ENCODE measurements at places on chromosomes 5 and 9. TPM values are rescaled to one million over a fixed set of nuclear protein-coding genes. Genes with fewer than 3 reads are reported as not detected.

SLC46A2 gene
- not detected for total RNA-seq

SPATA31C1 gene
- not detected for total RNA-seq

DNA sequence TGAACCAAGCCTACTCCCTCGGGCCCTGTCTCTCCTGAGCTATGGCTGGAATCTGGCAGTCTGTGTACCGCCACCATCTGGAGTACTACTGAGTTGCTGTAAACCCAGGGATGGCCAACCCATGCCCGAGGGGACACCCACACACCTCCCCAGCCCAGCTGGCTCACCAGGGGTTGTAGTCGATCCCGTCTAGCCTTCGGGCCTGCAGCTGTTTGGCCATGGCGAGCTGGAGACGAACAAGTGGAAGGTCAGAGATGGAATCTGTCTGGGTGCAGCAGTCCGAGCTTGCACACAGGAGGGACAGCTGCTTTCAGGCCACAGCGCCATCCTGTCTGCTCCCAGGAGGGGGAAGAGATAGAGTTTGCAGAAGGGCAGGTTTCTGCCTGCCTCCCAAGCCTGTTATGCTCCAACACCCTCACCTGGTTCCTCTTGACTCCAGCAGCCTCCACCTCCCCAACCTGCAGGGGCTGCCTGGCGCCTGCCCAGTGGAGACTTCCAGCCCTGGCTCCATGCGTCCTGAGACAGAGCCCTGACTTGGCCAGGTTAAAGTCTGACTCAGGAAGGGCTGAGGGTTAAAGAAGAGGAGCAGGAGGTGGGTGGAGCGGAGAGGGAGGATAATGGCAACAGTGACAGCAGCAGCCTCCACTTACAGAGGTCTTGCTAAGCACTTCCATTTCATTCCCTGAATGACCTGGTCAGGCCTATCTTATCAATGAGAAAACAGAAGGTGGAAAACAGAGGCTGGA is 15.8 kb upstream of the SPOUT1 start:
- DNase-seq = no peak

SHC3 gene
- total RNA-seq = 0.18 TPM

OBP2B gene
- total RNA-seq = not detected

- no peak for DNase-seq
Observed at GRCh38 chr5:177372034-177372896, 12.0 kb upstream of the SLC34A1 start.

GRCh38 chr5:1318659-1319251 is 23.9 kb upstream of the TERT start:
- no peak for DNase-seq

BSPRY gene
- total RNA-seq = 0.15 TPM

SH3TC2 gene
- not detected for total RNA-seq

GRCh38 chr5:72288924-72289323 is 31.1 kb downstream of the MRPS27 start:
- DNase-seq = no peak

GMCL2 gene
- total RNA-seq = not detected

CDC25C gene
- total RNA-seq = not detected

GRCh38 chr5:179568721-179569120 is 18.4 kb downstream of the RUFY1 start:
- no peak for DNase-seq

DNA sequence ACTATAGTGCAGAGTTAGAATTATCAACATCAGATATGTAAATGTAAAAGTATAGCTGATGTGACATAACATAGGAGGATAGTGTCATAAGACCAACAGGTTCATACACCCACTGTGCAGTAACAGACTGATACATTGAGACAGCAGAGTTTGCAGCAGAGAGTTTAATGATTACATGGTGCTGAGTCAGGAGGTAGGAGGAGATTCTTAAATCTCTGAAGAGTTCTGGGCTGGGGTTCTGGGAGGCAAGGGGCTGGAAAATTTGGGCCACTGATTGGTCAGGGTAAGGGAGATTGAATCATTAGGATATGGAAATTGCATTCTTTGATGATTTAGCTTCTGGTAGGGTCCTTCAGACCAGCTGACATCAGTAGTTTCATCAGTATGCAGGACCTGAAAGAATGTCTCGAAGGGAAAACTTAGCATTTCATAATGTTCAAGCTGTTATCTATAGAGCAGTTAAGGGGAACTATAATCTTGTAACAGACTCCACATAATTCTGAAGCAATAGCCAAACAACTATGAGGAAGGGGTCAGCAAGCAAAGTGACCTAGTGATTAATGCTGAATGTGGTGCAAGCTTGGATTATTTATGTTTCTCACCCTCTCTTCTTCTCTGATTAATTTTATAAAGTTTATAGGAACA is 35.6 kb downstream of the CCL28 start:
- DNase-seq = no peak

Data from T-cell (primary cell).